ENCODE measurements at places on chromosomes 3 and 15.

GRCh38 chr3:175335229-175335628, 476.1 kb downstream of the NAALADL2 start:
- no peak for DNase-seq

DNA sequence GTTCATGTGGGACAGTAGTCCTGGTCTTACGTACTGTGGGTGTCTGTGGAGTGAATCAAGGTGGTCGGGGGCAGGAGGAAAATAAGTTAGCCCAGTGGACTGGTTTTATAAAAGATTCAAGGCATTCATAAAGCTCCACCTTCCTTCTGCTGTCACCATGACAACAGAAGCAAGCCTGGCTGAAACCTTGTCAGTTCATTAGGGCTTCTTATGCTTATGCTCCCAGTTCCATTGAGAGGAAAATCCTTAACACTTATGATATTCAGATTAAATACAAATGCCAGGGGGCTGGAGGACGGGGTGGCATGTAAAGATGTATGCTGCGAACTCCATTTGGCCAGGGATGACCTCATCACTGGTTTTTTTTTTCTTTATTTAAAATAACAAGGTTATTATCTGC, 283.1 kb upstream of the ATP10A start:
- no peak for DNase-seq

GRCh38 chr3:161171113-161171512, 50.0 kb upstream of the NMD3 start:
- DNase-seq = no peak

DNA sequence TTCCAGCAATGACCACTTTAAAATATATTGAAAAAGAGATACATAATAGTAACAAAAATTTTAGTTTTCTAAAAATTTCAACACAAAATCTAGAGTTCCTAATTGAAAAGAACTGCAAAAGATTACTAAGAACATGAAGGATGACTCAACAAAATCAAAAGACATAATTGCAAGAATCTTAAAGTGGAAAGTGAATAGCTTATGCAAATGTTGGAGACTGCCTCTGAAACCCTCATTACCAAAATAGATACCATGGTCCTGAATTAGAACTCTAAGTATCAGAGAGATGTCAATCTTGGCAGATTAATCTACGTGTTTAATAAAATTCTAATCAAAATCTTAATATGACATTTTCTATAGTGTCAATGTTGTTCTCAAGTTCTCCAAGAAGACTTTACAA, 60.7 kb upstream of the SGO1 start:
- no peak for DNase-seq

DNA sequence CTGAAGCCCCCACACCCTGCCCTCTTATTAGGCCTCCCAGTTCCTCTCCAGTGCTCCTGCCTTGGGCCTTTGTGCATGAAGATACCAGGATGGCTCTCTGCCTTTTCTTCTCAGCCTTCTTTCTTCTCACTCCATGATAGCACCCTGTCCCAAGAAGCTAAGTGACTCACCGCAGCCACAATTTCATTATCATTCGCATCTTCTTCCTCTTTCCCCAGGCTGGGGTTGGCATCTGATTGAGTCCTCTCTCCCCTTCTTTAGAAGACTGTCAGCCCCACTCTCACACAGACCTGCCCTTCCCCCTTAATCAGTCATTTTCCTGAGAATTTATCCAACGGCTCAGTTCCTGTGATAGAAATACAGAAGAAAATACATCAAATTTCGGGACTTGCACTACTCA, 102.0 kb downstream of the STAC start:
- DNase-seq = no peak

DNA sequence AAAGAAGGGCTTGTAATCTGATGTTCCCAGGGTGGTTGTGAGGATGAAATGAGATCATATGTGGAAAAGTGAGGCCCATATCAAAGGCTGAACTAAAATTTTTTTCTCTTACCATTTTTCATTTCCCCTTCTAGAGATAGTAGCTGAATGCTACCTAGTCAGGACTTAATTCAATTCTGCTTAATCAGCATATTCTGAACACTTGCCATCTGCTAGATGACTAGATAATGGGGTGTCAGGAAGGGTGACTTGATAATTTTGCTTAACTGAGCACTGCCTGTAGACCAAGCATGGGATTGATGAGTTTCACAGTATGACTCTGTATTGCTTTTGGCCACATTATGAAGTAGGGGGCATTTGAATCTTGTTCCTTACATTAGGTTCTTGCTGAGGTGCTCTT, 136.2 kb downstream of the CHST2 start:
- no peak for DNase-seq

GRCh38 chr3:111913163-111913763, 54.2 kb downstream of the PHLDB2 start:
- no peak for DNase-seq

GRCh38 chr3:47485812-47486211, 10.1 kb upstream of the SCAP start:
- no peak for DNase-seq

GRCh38 chr3:3765661-3766060, 33.6 kb upstream of the LRRN1 start:
- no peak for DNase-seq

- no peak for DNase-seq
Measured at GRCh38 chr15:74336061-74337005, 31.1 kb downstream of the CYP11A1 start.

- no peak for DNase-seq
Measured at GRCh38 chr15:72201391-72201921, 3.9 kb upstream of the GRAMD2A start.

GRCh38 chr3:131658115-131658514, 155.3 kb upstream of the MRPL3 start:
- no peak for DNase-seq

DNA sequence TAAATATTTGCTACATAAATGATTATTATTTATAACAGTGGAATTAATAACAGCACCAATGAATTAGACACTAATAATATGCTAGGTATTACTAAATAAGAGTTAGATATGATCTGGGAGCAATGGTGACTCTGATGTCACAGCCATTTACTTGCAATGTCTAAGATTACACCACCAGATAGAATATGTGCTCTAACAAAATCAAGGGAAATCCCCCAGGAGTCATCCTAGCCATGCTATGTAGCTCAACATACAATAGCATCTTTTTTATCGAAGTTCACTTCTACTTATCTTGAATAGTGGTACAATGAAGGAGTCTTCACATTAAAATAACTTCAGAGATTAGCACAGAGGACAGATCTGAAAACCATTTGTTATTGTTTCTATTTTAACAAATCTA, 154.0 kb downstream of the FMN1 start:
- DNase-seq = no peak

DNA sequence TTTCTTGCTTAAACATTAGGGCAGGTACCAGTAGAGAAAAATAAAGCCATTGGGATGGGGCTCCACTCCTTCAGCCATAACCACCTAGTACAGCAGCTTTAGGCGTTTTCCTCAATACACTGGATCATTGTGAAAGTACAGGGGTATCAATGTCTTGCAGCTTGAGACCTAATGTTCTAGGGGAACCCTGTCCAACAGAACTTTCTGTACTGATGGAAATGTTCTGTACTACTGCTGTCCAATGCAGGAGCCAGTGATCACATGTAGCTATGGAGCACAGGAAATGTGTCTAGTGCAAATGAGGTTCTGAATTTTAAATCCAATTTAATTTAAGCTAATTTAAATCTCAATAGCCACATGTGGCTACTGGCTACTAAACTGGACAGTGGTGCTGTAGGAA, 93.9 kb downstream of the NEDD4 start:
- DNase-seq = no peak

DNA sequence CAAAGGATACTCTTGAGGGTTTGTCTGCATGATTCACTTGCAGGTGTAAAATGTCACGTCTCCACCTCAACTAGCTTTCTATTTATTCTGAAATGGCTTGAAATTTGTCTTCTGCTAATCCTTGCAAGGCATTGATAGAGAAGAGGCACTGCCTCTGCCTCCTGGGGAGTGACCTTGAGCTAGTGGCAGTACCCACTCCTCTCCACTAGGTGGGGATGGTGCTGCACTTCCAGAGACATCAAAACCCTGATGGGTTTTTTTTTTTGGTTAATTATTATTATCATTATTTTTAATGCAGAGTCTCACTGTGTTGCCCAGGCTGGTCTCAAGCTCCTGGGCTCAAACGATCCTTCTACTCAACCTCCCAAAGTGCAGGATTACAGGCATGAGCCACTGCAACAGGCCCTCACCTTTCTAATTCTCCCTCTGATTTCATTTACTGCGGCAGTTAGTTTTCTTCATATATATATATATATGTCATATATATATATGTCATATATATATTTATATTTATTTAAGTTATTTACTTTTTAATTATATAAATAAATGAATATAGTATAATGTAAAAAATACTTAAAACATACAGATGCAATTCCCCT, 117.6 kb upstream of the EIF1B start:
- DNase-seq = peak; percentile 61

DNA sequence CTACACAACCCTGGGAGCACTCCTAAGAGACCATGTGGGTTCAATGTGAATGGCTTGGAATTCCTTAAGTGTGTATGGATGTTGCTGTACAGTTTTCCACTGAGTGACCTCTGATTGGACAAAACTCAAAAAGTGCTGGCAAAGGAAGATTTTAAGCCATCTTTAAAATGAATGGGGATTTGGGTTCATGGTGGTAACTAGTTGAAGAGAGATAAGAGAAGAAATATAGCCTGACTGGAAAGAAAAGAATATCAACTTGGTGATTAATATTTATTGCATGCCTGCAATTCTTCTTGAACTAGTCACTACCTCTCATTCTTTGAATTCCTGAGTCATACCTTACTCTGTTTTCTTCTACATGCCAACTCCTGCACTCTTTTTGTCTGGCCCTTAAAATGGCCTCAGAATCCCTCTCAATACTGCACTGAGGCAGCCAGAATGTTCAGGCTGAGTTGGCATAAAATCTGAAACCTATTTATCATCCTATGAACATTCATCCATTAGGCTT, 124.7 kb downstream of the RPL22L1 start:
- no peak for DNase-seq

GRCh38 chr15:100279849-100280248, 61.9 kb downstream of the ADAMTS17 start:
- no peak for DNase-seq

DNA sequence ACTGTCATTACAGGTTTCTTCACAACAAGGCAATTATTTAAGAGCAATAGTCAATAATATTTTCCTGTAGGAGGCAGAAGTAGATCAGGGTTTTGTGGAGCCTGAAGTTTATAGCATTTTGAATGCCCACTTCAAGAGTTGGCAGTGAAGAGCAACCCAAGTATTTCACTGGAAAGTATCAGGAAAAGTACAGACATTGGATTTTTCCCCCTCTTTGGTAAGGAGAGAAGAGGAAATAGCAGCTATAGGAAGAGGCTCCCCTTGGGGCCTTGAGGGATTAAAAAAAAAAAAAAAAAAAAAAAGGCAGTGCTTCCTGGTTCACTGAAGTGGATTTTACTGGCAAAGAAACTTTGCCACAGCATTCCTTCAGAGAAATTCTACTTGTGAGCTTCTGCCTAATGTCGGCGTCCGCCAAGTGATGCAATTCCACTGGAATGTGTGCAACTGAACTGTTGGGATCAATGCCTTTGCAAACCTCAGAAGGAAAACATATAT, 5.7 kb upstream of the CNTN6 start:
- no peak for DNase-seq

- no peak for DNase-seq
Measured at GRCh38 chr3:129005526-129006303, 4.6 kb downstream of the EFCC1 start.

DNA sequence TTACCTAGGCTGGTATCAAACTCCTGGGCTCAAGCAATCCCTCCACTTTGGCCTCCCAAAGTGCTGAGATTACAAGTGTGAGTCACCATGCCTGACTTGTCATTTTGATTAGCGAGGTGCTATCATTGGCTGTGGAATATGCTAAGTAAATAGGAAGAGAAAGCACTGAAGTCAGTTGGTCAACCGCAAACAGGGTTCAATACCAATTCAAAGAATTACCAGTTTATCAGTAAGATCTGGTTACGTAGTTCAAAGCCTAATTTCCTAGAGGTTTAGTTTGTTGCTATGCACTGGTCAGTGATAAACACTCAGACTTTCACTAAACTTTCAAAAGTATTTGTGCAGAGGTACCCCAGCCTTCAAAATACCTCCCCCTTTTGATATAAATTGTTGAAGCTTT, 29.5 kb downstream of the GLB1 start:
- DNase-seq = no peak

DNA sequence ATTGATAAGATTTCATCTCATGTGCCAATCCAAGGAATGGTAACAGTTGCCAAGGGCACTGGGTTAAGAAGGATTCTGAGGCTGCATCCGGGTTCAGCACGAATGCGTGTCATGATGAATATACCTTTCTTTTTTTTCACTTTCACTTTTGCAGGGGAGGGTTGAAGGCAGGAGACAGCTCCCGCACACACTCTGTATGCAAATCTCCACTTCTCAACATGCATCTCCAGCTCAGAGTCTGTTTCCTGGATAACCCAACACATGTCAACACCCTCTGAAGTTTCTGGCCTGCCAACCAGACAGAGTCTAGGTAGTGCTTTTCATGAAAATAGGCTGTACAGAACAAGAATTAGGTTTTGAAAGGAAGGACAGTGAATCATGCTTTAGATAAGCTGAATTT, 21.6 kb downstream of the B4GALT4 start:
- no peak for DNase-seq

DNA sequence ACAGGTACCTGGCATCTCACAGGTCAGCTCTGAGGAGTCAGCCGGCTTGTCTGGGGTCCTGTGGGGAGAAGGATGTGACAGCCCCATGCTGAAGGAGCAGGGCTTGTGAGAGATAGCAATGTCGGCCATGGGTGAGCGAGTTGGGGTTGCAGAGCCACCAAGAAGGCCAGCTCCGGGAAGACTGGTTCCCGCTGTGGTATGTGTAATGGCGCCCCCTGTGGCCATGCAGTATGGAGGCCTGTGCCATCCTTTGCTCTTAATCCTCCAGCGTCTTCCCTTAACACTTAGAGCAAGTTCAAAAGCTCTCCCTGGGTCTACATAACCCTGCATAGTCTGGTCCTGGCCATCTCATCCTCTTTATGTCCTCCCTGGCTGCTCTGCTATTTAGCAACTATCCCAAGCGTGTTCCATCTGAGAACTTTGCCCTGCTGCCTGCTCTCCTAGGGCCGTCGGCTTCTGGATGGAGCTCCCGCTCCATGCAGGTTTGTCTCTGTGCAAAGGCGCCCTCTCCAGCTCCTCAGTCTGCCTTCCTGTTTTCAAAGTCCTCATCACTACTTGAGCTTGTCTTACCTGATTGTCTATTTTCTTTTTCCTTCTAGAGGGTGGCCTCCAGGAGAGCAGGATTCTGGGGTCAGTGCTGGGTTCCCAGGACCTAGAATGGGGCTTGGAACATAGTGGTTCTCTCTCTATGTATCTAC, 40.8 kb upstream of the IQCF6 start:
- peak; percentile 23 for DNase-seq

DNA sequence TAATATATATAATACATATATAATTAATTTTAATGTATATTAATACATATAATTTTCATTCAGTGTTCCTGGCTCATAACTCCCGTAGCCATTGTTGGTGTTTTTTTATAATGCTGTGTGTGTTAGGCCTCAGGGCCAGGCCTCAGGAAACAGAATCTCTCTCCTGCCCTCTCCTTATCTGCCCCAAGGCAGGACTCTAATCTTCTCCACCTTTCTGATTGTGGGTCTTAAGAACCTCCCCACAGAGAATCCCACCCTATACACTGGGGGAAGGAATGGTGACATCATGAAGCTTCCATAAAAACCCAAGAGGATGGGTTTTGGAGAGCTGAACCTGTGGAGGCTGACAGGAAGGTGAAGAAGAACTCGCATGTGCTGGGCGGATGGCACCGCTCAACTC, 4.0 kb upstream of the FMN1 start:
- DNase-seq = no peak
